Mucosa of descending colon (tissue), 3 donors: ENCODE measurements at places on chromosomes 7 and 10. TPM values are rescaled to one million over a fixed set of nuclear protein-coding genes. Genes with fewer than 3 reads are reported as not detected.

DNA sequence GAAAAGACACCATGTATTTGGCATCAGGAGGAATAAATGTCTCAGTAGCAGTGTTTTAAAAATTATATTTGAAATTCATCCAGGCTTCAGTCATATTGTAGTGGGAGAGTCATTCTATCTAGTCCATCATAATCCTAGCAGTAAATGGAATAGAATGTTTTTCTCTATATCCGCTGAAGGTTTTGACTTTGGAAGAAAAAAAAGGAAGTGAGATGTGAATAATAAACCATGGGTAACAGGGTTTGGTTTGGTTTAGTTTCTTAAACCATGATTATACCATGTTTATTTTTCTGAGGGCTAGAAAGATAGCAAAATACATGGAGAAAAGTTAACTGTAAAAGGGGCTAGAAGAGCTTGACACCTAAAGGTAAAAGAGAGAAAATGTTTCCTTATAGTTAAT is 16.4 kb upstream of the BPGM start:
- DNase-seq = no peak

DNA sequence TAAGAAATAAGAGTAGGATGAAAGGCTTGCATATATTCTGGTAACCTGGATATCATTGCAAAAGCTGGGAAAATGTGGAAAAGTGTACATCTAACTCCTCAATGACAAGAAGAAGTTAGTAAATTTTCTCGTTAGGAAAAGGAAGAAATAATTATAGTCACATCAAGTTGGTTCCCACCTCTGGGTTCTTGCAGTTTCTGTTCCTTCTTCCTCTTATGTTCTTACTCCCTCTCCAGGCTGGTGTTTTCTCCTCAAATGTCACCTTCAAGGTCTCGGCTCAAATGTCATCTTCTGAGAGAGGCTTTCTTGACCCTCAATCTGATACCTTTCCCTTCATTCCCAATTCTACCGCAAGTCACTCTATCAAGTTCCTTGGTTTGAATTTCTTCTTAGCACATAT is 64.4 kb downstream of the ENTPD1 start:
- DNase-seq = no peak

DNA sequence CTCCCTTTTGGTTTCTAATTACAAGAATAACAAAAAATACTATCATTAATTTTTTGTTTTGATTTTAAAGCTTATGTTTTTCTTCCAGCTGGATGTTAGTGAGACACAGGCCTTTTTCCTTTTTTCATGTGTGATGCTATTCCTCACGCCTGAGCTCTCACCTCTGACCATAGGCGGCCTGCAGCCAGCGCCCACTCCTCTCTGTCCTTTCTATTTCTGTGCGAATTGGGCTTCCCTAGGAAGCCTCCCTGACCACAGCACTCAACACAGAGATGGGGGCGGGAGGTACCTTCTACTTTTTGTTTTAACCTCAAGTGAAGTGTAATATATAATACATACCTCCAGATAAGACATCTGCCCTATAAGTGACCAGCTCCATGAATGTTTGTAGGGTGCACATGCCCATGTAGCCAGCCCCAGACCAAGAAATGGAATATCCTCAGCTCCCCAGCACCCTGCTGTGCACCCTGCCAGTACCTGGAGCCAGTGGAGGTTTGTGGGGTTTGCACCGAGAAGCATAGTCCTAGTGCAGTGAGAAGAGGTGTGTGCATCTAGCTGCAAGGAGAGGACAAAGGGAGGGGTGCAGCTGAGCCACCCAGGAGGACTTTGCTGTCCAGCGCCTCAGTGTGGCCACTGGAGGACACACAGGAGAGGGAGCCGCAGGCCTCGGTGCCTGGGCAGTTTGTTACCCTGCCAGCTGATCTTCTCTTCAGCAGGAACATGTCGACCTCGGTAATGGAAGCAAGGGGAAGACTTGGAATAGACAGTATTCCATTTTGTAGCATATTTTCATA is 38.5 kb downstream of the BNIP3 start:
- no peak for DNase-seq

GRCh38 chr7:112500619-112501018 is 19.8 kb downstream of the LSMEM1 start:
- no peak for DNase-seq

DNA sequence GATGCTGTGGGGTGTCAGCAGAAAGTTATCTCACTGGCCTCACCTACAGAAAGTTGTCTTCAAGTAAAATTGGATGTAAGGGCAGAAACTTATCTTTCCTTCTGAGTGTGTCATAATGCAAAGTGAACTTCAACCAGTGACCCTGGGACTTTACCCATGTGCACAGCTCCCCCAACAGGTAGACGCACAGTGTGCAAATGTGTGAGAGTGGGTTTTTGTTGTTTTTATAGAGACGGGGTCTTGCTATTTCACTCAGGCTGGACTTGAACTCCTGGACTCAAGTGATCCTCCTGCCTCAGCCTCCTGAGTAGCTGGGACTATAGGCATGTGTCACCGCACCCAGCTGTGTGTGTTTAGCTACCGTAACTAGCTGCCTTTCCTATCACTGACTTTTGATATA is 6.4 kb upstream of the KAZALD1 start:
- no peak for DNase-seq

DNA sequence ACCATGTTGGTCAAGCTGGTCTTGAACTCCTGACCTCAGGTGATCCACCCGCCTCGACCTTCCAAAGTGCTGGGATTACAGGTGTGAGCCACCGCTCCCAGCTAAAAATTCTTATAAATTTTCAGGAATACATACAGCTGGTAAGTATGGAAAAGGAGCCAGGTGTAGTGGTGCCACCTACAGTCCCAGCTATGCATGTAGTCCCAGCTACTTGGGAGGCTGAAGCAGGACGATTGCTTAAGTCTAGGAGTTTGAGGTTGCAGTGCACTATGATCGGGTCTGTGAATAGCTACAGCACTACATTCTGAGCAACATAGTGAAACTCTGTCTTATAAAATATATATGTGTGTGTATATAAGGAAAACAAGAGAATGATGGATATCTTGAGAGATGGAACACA is 19.0 kb downstream of the LDB1 start:
- DNase-seq = no peak

GRCh38 chr10:62199584-62199983 is 69.1 kb downstream of the RTKN2 start:
- DNase-seq = no peak

DNA sequence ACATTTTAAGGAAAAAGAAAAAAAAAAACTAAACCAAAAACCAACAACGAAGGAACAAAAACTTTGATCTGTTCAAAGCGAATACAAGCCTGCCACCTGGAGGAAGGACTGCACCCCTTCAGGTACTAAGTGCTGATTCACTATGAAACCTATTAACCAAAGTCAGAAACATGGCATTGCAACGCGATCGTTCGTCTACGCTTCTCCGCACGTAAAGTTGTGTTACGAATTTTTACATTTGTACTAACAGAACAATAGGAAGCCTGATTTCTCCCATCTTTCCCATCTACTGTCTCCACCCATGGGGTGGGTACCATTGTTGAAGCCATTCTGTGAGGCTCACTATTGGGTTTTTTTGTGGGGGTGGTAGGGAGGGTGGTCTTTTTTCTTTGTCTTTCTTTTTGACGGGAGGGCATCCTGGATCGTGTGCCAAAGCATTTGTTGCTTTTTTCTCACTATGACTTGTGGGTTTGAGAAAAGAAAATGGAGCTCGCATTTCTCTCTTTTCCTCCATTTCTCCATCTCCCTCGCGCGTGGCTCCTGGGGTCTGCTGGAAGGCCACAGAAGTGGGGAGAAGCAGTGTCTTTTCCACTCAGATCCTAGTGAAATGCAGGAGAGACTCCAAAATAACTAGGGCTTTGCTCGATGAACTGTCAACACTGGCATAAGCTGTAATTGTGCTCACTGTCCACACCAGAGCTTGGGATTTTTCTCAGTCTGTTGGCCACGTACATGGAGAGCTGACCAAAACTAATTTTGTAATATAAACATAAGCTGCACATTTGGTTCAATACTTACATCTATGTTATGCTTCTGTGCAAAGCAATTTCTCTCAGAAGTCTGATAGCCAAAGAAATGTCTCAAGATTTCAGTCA is 100.9 kb upstream of the YAE1 start:
- no peak for DNase-seq

DNA sequence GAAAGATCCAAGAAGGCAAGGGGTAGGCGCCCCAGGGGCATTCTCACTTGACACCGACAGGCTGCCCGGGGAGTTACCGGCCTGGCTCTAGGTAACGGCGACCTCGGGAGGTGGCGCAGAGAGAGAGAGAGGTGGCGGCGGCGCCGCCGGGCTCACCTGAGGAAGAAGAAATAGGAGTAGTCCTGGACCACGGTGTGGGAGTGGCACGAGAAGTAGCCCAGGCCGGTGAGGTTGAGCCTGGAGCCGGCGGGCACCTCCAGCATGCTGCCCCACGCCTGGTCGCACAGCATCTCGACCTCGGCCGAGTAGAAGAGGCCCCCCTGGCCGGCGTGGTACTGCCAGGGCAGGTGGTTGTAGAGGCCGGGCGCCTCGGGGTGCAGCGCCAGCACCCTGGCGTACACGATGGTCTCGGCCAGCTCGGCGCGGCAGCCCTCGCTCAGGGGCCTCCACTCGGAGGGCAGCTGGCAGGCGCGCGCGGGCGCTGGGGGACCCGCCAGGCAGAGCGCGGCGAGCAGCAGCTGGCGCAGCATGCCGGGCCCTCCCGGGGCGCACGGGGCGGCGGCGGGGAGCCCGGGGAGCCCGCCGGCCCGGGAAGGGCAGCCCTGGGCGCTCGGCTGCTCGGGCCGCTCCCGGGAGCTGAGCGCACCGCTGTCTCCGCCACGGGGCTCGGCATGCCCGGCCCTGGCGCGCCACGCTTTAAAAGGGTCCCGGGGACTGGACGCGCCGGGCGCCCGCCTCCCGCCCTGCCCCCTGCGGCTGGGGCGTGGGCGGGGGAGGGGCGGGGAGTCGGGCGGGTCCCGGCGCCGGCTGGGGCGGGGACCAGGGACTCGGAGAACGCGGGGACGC is at the start of gene CCDC3:
Gene CCDC3 (minus strand): TSS at position 673 of the 846 bp plus-strand sequence. CDS start 143 bp downstream, at position 530.
- DNase-seq = peak; percentile 42

GRCh38 chr7:20561466-20561865 is 54.0 kb upstream of the ABCB5 start:
- no peak for DNase-seq

DNA sequence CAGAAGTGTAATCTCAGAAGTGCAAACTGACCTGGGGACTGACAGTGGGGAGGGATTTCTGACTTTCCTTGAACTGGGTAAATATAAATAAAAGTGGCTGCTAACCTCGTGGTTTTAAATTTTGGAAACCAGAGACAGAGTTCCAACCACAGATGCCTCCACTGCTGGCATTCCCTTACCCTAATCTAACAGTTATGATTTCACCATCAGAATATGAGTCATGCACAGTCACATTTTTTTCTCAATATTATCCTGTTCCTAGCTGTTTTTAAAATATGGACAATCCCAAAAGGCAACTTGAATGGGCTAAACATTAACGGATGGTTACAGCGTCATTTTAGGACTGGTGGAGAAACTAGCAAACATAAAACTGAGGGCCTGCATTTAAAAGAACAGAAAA is 264.3 kb upstream of the INHBA start:
- no peak for DNase-seq

The SMKR1 gene
- not detected for total RNA-seq

The ARID5B gene
- total RNA-seq = 21.9 TPM

The TFR2 gene
- 1.2 TPM for total RNA-seq

The MYO3A gene
- 0.25 TPM for total RNA-seq

The CDC14C gene
- total RNA-seq = not detected

The TMEM130 gene
- total RNA-seq = 5.4 TPM

The OPN4 gene
- total RNA-seq = 0.20 TPM

The DENND11 gene
- 38.1 TPM for total RNA-seq

The NANOS1 gene
- 0.43 TPM for total RNA-seq

The HMX2 gene
- 0.24 TPM for total RNA-seq

The SPDYE8 gene
- not detected for total RNA-seq

The DKK1 gene
- total RNA-seq = not detected

The HTR7 gene
- total RNA-seq = 0.46 TPM
